Naive thymus-derived CD4-positive, alpha-beta T cell (primary cell): ENCODE measurements at places on chromosomes 12 and 14. TPM values are rescaled to one million over a fixed set of nuclear protein-coding genes. Genes with fewer than 3 reads are reported as not detected.

TDP1 gene
- 39.0 TPM for polyA plus RNA-seq

KLRC2 gene
- not detected for polyA plus RNA-seq

CPNE6 gene
- polyA plus RNA-seq = not detected

GDF3 gene
- polyA plus RNA-seq = not detected

RERGL gene
- not detected for polyA plus RNA-seq

LRRC43 gene
- not detected for polyA plus RNA-seq

SLC4A8 gene
- 0.13 TPM for polyA plus RNA-seq

HHIPL1 gene
- polyA plus RNA-seq = not detected

DNA sequence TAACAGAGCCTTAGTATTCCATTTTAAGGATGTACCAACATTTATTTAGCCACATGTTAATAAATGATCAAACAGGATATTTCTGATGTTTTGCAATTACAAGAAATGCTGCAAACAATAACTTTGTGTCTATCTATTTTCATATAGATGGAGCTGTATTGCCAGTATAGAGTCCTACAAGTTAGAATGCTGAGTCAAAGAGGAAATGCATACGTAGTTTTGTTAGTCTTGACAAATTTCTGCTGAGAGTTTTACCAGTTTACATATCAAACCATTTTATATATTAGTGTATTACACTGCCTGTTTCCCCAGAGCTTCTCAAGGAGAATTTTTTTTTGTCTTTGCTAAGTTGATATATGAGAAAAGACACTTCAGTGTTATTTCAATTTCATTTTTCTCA is 541.7 kb downstream of the SLC16A7 start:
- no peaks in the 10 kb centered on the region for H3K36me3 ChIP-seq
- H3K4me3 ChIP-seq = no peak overlapping the region
- DNase-seq = no peak
- H3K4me1 ChIP-seq = no peaks in the 10 kb centered on the region

DNA sequence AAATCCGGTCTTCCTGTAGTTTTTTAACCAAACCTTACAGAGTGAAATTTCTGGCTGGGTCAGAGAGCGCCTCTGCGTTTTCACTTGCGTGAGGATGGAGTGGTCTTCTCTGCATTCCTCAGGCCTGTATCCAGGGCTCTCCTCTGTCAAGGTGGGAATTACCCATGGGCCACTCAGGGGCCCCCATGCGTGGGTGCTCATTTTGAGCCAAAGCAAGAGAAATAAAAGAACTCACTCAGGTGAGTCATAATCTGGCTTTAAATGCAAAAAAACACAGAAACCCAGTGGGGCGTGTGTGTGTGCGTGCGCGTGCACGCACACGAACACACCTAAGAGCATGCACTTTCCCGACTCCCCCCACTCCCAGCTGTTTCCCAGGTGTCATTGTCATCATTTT is 104.0 kb upstream of the PWP1 start:
- H3K36me3 ChIP-seq = peaks cover 19% of the 10 kb centered on the region
- DNase-seq = no peak
- no peaks in the 10 kb centered on the region for H3K27me3 ChIP-seq
- no peak overlapping the region for H3K27ac ChIP-seq
- H3K4me1 ChIP-seq = no peaks in the 10 kb centered on the region

- no peaks in the 10 kb centered on the region for H3K36me3 ChIP-seq
- H3K27me3 ChIP-seq = no peaks in the 10 kb centered on the region
- no peak overlapping the region for H3K4me3 ChIP-seq
- no peak for DNase-seq
- H3K4me1 ChIP-seq = peaks cover 4% of the 10 kb centered on the region
These were observed 20.5 kb upstream of the GPR132 start for GRCh38 chr14:105085766-105086165.

- no peaks in the 10 kb centered on the region for H3K4me1 ChIP-seq
- H3K27me3 ChIP-seq = no peaks in the 10 kb centered on the region
- peaks cover 10% of the 10 kb centered on the region for H3K36me3 ChIP-seq
- H3K27ac ChIP-seq = no peak overlapping the region
- no peak for DNase-seq
These were observed 122.4 kb downstream of the GPR135 start for GRCh38 chr14:59342516-59343484.

GRCh38 chr12:99852666-99853065 is 132.1 kb downstream of the ANKS1B start:
- DNase-seq = no peak
- no peak overlapping the region for H3K4me3 ChIP-seq
- H3K36me3 ChIP-seq = no peaks in the 10 kb centered on the region
- H3K4me1 ChIP-seq = no peaks in the 10 kb centered on the region
- no peak overlapping the region for H3K27ac ChIP-seq

DNA sequence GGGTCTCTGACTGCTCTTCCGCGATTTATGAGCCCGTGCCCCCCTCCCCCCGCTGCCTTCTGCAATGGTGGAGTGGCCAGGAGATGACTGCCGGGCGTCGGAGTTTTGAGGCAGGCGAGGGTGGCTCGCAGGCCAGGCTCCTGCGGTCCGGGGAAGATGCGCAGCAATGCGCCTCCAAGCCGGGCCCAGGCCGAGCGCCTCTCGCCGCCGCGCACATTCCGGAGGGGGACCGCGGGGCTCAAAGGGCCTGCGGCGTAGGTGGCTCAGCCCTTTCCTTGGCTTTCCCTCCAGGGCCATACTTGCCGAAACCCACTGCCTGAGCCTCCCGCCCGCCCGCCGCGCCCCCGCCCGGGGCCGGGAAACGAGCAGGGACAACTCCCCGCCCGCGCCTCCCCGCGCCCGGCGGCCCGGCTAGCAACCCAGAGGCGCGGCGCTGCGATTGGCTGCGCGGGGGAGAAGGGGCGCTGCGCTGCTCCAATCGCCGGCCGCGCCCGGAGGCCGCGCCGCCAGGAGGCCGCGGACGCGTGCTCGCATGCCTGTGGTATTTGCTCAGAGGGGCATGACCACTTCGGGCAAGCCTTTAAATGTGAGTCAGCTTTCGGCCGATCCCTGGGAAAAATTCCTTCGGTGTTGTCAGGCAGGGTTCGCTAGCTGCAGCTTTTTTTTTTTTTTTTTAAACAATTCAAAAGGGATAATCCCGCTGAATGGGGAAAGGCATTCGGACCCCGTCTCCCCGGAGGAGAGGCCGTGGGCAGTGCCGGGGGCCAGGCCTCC is 157.9 kb upstream of the PARP11 start:
- peak overlapping the region; percentile 50 for H3K4me3 ChIP-seq
- no peaks in the 10 kb centered on the region for H3K27me3 ChIP-seq
- peak overlapping the region; percentile 75 for H3K27ac ChIP-seq
- peaks cover 13% of the 10 kb centered on the region for H3K4me1 ChIP-seq
- no peaks in the 10 kb centered on the region for H3K36me3 ChIP-seq

GRCh38 chr12:4849795-4850345 is 59.8 kb upstream of the KCNA1 start:
- DNase-seq = no peak
- H3K27ac ChIP-seq = no peak overlapping the region
- no peaks in the 10 kb centered on the region for H3K4me1 ChIP-seq
- no peaks in the 10 kb centered on the region for H3K27me3 ChIP-seq

DNA sequence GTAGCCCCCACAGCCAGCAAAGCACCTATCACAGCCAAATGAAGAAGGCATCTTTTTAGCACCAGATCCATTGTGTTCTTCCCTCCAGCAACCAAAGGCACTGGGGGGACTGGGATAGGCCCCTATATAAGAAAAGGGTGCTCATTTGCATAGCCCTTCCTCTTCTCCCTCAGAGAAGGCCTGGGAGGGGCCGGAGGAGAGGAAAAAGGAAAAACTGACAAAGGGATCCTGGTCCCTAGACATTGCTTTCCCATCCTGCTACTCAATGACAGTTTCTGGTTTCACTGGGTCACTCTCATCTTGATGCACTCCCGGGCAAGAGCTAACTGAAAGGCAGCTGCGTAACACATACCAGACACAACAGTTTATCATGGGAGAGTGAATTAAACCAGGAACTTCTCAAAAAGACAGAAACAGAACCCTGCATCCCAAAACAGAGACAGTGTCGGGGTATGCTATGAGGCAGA is at the start of gene PMEL:
Gene PMEL (minus strand): TSS at position 102 of the 467 bp plus-strand sequence. CDS start 31 bp downstream, at position 71.
- no peak for DNase-seq
- H3K4me3 ChIP-seq = peak within 1 kb of the TSS; percentile 73
- H3K36me3 ChIP-seq = no peaks in the 10 kb centered on the region
- H3K4me1 ChIP-seq = peaks cover 12% of the 10 kb centered on the region
- H3K27ac ChIP-seq = peak within 1 kb of the TSS; percentile 69
- no peaks in the 10 kb centered on the region for H3K27me3 ChIP-seq

DNA sequence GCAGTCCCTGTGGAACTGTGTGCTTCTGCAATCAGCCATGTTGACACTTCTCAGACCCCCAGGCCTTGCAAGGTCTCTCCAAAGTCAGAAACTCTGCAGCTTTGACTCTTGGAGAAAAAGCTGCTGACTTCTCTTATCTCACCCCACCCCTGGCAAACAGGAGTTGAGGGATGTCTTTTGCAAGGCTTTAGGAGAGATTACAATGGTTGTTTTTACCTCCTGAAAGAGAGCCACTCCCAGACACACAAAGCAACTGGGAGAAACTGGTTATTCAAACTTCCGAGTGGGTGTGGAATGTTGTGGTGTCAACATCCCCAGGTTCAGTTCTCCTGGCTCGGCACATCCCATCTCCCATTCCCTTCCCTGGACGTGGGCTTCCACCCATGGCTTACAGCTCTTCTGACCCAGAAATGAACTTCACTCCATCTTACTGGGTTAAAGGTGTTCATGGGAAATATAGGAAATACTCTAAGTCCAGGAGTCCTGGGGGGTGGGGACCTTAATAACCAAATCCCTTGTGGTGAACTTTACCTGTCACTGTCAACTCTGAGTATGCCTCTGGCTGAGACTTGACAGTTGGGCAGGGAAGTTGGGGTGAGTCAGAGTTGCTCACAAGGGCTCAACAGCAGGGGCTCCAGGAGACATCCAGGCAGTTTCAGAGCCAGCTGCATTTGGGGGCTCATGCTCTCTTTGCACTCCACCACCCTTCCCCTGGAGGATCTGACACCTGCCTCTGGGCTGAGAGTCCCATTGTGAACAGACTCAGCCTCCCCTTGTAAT is 41.9 kb downstream of the CCDC177 start:
- no peak overlapping the region for H3K4me3 ChIP-seq
- H3K27ac ChIP-seq = no peak overlapping the region
- H3K27me3 ChIP-seq = no peaks in the 10 kb centered on the region
- no peaks in the 10 kb centered on the region for H3K36me3 ChIP-seq
- no peaks in the 10 kb centered on the region for H3K4me1 ChIP-seq

GRCh38 chr12:38123566-38124246 is 192.9 kb upstream of the ALG10B start:
- no peaks in the 10 kb centered on the region for H3K4me1 ChIP-seq

DNA sequence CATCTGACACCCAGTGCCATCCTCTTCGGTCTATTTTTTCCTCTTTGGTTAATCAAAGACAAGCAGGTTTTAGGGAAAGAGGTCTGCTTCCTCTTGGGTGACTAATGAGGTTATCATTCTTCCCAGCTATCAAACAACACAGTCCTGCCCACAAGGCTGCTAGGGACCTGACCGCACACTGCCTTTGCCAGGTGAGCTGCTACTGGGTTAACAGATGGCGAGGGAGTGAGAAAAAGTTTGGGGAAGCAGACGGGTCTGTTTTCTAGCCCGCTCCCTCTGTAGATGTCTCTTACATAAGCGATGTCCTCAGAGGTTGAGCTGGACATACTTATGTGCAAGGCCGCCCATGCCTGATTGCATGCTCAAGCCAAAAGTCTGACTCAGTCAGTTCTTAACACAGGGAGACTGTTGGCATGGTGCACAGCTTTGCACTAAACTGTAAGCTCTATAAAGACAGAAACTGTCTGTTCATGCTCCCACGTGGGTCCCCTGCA is 94.1 kb downstream of the SLC15A4 start:
- no peaks in the 10 kb centered on the region for H3K4me1 ChIP-seq
- DNase-seq = no peak
- no peak overlapping the region for H3K4me3 ChIP-seq
- H3K36me3 ChIP-seq = no peaks in the 10 kb centered on the region
- no peaks in the 10 kb centered on the region for H3K27me3 ChIP-seq
- H3K27ac ChIP-seq = no peak overlapping the region

DNA sequence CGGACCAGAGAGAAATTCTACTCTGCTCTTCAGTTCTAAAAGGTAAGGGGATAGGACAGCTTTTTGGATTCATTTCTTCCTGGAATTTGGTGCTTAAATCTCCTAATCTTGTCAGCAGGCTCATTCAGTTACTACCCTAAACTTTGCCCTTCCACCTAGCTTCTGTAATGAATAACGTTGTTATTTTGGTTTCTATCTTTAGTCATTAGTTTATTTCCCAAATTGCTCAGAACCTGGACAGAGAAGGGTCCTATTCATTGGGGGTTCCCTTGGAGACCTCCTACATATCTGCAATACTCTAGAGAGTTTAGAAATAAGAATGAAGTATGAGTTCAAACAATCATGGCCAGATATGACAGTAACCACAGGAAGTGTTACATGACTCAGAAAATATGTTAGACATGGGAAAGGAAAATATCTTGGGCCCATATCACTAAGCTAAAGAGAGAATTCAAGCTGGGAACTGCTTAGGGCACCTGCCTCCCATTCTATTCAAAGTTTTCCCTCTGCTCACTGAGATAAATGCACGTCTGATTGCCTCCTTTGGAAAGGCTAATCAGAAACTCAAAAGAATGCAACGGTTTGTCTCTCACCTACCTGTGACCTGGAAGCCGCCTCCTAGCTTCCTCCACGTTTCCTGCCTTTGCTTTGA is 87.9 kb downstream of the GAS2L3 start:
- DNase-seq = no peak
- H3K36me3 ChIP-seq = no peaks in the 10 kb centered on the region
- no peak overlapping the region for H3K4me3 ChIP-seq
- H3K4me1 ChIP-seq = no peaks in the 10 kb centered on the region

DNA sequence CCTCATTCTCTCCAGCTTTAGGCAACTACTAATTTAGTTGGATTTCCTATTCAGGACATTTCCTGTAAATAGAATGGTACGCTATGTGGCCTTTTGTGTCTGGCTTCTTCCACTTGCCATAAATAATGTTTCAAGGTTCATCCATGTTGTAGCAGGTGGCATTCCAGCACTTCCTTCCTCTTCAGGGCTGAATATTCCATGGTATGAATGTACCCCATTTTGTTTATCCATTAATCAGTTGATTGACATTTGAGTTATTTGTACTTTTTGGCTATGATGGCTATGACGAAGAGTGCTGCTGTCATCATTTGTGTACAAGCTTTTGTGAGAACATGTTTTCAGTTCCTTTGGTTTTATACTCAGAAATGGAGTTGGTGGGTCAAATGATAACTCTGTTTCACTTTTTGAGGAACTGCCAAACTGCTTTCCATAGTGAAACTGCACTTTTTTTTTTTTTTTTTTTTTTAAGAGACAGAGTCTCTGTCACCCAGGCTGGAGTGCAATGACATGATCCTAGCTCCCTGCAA is 6.5 kb upstream of the CDK2AP1 start:
- no peaks in the 10 kb centered on the region for H3K36me3 ChIP-seq
- DNase-seq = no peak
- no peak overlapping the region for H3K27ac ChIP-seq
- no peaks in the 10 kb centered on the region for H3K4me1 ChIP-seq

DNA sequence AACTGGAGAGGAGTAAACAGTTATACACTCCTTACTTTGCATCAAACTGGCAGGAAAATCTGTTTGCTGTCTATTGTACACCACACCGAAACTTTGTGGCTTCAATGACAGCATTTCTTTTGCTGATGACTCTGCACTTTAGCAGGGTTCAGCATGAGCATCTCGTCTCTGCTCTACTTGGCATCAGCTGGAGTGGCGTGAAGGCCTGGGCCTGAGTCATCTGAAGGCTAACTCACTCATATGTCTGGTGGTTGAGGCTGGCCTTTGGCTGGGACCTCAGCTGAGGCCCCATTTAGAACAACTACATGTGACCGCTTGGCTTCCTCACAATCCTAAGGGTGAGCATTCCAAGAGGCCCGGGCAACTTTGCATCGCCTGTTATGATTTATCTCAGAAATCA is 28.7 kb upstream of the REP15 start:
- no peak overlapping the region for H3K4me3 ChIP-seq
- no peaks in the 10 kb centered on the region for H3K27me3 ChIP-seq
- H3K36me3 ChIP-seq = no peaks in the 10 kb centered on the region
- H3K27ac ChIP-seq = no peak overlapping the region
- no peaks in the 10 kb centered on the region for H3K4me1 ChIP-seq
- no peak for DNase-seq
